ENCODE measurements at places on chromosomes 6 and 20.
A peak's percentile ranks its signal among the peaks of the same experiment; 100 is the strongest.

- DNase-seq: peak; percentile 89
Observed at GRCh38 chr6:53309059-53309900, 39.5 kb downstream of the ELOVL5 start.

DNA sequence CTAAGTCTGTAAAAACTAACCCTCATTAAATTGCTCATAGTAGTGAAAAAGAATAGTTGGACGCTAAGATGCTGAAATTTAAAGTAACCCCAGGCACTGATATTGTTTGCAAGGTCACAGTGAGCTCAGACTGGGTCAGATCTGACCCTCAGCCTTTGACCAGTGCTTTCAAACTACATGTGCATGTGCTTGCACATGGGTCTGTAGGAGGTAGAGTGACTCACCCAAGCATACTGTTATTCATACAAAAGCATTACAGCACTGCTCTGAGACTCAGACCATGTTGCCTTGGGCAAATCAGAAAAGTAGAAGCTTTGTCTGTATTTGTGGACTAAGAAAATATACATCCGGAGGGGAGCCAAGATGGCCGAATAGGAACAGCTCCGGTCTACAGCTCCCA lies 326.4 kb upstream of the MARCKS start:
- DNase-seq: peak; percentile 58

DNA sequence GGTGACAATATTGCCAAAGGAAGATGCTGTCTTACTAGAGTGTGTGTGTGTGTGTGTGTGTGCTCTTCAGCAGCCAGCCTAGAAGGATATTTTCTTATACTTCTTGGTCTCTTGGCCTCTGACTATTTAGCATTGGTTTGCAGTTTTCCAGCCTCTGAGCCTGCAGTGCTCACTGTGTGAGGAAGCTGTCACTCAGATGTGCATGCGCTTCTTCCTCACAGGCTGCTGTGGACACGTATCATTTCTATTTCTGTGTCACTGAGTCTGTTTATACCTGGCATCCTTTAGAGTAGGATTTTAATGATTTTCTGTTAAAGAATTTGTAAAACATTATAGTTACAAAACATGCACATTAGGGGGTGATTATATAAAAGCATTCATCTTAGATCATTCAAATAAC lies 83.3 kb downstream of the ALDH8A1 start:
- no peak for DNase-seq

DNA sequence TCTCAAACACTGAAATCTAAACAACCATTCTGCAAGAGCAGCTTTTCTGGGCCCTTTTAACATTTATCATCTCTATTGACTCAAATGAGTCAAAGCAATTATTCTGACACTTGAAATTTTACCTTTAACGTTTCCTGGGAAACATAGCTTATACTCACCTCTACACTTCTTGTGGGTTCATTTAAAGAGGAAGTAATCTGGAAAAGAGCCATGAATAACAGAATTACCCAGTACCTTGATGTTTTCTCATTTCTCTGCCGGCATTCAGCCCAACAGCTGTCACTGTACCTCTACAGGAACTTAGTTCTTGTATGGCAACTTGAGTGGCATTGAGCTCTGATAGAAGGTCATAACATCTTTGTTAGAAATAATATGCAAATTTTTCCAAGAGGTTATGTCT lies 272.2 kb downstream of the KCNQ5 start:
- DNase-seq: no peak

DNA sequence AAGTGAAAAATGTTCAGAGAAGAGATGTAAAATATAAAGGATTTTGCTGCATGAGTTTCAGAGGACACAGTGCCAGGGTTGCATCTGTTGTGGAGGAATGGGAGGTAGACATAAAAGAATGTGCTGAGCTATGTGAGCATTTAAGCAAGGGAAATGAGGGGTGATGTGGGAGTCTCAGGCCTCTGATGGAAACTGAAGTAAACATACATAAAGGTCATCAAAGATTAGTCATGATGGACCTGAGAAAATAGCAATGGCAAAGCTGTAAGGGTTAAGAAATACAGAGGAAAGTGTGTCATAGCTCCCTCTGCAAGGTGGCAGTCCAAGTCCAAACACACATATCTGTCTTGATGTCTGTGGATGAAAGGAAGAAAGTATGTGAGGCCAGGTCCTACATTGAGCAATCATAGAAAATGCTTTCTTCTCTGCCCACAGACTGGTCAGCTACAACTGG lies 306.6 kb upstream of the ECI2 start:
- DNase-seq: peak; percentile 67
